ENCODE measurements at places on chromosomes 2 and 18. TPM values are rescaled to one million over a fixed set of nuclear protein-coding genes. Genes with fewer than 3 reads are reported as not detected.

GRCh38 chr2:233818639-233819621 lies 35.4 kb downstream of the HJURP start:
- no peak overlapping the region for H3K4me3 ChIP-seq
- no peak overlapping the region for H3K27ac ChIP-seq
- no peaks in the 10 kb centered on the region for H3K36me3 ChIP-seq
- H3K27me3 ChIP-seq = no peaks in the 10 kb centered on the region

OXER1 gene
- total RNA-seq = 3.1 TPM

NT5C1B gene
- total RNA-seq = not detected

RHBDD1 gene
- 27.7 TPM for total RNA-seq
